Umbilical cord (tissue), 2 donors: ENCODE measurements at places on chromosomes 12 and 14. TPM values are rescaled to one million over a fixed set of nuclear protein-coding genes. Genes with fewer than 3 reads are reported as not detected.

The SPIC gene
- total RNA-seq, result 0.72 TPM

The RNASE3 gene
- total RNA-seq, result 0.96 TPM

The GPR84 gene
- 2.9 TPM for total RNA-seq

The DNAJC22 gene
- total RNA-seq, result 5.1 TPM

The RBP5 gene
- 3.9 TPM for total RNA-seq

The KLRG1 gene
- total RNA-seq, result 12.3 TPM

The STAT6 gene
- total RNA-seq, result 83.8 TPM

The SERPINA12 gene
- total RNA-seq, result not detected

The ETFBKMT gene
- total RNA-seq, result 8.9 TPM

The NOVA1 gene
- total RNA-seq, result 51.5 TPM

The CFAP54 gene
- total RNA-seq, result 17.1 TPM

The KRT83 gene
- total RNA-seq, result not detected

The ANO4 gene
- 1.4 TPM for total RNA-seq

The HCAR3 gene
- 0.96 TPM for total RNA-seq

The TIGAR gene
- 6.3 TPM for total RNA-seq

The FOXG1 gene
- 0.24 TPM for total RNA-seq

The LRP1-AS gene
- 1.2 TPM for total RNA-seq

The SIX1 gene
- 1.2 TPM for total RNA-seq

The MBD6 gene
- 1.9 TPM for total RNA-seq

The ADAM20 gene
- total RNA-seq, result 1.4 TPM

The ALG10 gene
- 14.4 TPM for total RNA-seq

The KLHDC1 gene
- 36.8 TPM for total RNA-seq

The ENDOU gene
- total RNA-seq, result 2.9 TPM

The OGFOD2 gene
- total RNA-seq, result 2.4 TPM

The KRT79 gene
- not detected for total RNA-seq

The SERPINA9 gene
- 1.4 TPM for total RNA-seq

The CLEC14A gene
- 15.4 TPM for total RNA-seq

The HOXC6 gene
- 4.1 TPM for total RNA-seq

The KLRK1 gene
- total RNA-seq, result 1.2 TPM

The BMAL2 gene
- total RNA-seq, result 22.4 TPM

The CELA1 gene
- total RNA-seq, result not detected

The SERPINA5 gene
- 0.24 TPM for total RNA-seq

The GLS2 gene
- 0.72 TPM for total RNA-seq

The GLIPR1L2 gene
- 2.9 TPM for total RNA-seq

The TWF1 gene
- 135 TPM for total RNA-seq

The RERG gene
- 33.7 TPM for total RNA-seq

The DHRS7 gene
- 75.8 TPM for total RNA-seq
